ENCODE measurements at places on chromosomes 2 and 18.

DNA sequence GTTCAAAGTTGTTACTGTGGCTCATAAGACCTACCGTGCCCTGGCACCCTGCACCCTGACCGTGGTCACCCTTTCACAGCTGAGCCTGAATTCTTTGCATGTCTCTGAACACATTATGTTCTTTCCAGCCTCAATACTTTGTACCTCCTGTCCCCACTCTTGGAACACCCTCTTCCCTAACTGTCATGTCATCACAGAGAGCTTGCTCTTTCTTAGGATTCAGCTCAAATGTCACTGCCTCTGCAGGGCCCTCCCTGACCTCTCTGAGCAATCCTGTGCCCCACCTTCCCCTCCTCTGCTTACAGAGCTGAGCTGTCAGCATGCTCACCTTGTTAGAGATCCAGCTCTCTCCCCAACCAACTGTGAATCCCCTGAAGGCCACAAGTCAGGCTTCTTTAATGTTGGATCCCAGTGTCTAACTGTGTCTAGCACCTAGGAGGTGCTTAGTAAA is 15.0 kb downstream of the PRKAG3 start:
- no peak for DNase-seq

DNA sequence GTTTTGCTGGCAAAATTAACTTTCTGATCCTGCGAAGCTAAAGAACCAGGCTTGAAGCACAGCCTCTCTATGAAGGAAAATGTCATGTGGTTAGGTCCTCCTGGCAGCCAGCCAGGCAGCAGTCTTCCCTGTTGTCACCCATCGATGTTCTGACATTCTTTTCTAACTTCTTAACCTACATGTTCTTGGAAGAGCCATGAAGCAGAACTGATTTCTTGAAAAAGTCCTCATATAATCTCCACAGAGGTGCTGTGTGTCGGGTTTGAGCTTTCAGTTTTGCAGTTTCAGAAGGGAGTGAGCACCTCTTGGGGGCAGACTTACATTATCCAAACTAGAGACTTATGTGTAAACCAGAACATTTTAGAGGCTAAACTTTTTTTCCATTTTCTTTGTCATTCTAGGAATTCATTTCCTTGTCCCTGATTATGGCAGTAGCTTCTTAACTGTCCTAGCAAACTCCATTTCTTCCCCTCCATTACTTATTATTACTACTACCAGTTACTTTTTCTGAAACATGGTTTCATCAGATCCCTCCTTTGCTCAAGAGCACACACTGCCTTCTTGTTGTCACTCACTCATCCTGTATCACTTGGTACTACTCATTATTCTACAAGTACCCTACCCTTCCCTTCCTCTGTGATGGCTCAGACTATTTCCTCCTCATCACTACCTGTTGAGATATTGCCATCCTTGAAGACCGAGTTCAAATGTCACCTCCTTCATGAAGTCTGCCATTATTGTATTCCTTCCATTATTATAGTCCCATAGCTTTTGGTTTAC is 31.1 kb downstream of the DOK1 start:
- DNase-seq: no peak

GRCh38 chr2:202034249-202035088 is 814 bp downstream of the FZD7 start:
- no peak for DNase-seq

- no peak for DNase-seq
Measured at GRCh38 chr2:182038576-182038975, 52.9 kb downstream of the PPP1R1C start.

GRCh38 chr2:152542995-152543481 is 174.2 kb downstream of the PRPF40A start:
- DNase-seq: no peak

DNA sequence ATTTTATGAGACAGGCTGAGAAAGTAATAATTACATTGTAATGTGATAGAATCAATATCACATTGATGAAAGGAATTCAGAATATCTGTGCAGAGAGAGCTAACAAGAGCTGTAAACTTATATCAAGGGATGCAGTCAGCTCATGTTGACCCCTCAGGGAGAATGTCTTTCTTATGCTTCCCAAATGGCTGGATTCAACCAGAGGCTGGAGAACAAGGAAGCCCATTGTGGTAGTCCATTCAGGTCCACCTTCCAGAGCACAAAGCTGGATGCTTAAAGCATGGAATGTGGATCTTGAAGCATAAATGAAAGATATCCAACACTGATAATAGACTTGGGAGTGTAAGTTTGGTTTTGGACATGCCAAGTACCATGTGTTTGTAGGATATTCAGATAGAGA is 220.0 kb downstream of the FIGN start:
- DNase-seq: no peak

DNA sequence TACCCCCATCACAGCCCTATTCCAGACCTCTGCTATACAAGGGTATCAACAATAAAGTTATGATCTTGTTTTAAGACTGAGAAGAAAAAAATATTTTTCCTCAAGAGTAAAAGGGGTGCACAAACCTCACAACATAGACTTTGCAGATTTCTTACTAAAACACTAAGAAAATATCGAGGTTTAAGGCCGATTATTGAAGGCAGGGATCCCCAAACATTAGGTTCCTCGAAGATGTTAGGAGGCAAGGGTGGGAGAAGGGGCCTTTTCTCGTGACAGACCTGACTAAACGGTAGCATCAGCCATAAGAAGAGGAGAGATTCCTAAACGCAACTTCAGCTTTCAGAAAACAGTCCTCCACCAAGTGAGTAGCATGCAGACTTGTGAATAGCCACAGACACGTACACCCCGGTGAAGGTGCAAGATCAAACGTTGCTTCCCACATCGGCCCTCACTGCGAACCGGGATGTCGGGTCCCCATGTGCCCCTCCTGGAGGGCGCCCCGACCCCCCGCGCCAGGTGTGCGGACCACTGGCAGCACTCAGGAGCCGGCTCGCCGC is 678 bp downstream of the PIAS2 start:
- DNase-seq: no peak

DNA sequence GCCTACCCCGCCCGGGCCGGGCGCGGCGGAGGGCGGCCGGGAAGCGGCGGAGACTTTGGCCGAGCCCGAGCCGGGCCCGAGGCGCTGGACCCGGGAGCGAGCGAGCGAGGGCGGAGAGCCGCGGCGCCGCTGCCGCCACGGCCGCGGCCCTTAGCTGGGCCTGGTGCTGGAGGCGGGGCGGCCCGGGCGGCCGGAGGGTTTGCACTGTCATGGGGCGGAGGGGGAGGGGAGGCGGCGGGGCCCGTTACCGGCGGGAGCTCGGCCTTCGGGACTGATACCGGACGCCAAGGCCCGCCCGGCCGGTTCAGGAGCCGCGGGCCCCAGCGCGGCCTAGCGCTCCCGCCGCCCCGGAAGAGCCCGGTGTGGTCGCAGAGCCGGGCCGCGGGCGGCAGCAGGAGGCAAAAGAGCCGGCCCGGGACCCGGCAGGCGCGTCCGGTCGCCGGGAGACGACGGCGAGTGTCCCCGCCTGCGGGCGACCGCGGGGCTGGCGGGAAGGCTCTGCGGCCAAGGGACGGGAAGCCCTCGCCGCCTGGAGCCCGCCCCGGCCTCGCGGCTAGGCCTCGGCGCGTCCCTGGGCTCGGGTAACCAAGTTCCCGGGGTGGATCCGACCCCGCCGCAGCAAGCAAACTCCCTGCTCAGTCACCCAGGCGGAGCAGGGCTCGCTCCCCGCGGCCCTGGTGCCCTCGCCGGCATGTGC is 697 bp downstream of the KCMF1 start:
- no peak for DNase-seq

DNA sequence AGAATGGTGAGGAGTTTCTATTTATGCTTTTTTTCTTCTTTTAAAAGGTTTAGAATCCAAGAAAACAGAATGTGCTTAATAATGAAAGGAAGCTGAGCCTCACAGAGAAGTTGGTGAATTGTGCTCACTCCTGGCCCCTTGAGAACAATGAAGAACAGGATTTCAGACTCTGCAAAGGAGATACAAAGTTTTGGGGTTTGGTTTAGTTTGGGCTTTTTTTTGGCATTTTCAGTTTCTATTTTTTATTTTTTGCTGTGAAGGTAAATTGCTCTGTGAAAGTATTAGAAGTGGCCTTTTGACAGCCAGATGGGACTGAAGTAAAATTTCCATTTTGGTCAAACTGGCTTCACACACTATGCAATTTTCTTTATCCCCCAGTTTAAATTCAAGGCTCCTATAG is 247.3 kb upstream of the GYPC start:
- DNase-seq: no peak

DNA sequence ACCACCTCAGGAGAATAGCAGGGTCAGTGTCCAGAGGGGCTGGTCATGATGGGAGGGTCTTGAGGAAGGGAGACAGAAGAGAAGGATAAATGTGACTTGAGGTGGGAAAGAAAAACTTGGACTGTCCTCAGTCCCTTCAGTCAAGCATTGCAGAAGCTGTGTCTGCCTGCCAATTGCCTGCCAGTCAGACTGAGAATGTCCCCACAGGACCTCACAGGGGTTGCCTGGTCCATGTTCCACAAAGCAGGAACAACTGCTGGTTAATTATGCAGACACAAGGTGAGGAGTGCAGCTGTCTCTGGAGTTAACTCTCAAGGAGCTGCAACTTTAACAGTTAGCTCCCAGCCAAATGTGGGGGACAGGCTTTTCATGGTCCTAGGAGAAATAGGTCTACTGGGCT is 75.7 kb downstream of the TRIM43 start:
- no peak for DNase-seq

DNA sequence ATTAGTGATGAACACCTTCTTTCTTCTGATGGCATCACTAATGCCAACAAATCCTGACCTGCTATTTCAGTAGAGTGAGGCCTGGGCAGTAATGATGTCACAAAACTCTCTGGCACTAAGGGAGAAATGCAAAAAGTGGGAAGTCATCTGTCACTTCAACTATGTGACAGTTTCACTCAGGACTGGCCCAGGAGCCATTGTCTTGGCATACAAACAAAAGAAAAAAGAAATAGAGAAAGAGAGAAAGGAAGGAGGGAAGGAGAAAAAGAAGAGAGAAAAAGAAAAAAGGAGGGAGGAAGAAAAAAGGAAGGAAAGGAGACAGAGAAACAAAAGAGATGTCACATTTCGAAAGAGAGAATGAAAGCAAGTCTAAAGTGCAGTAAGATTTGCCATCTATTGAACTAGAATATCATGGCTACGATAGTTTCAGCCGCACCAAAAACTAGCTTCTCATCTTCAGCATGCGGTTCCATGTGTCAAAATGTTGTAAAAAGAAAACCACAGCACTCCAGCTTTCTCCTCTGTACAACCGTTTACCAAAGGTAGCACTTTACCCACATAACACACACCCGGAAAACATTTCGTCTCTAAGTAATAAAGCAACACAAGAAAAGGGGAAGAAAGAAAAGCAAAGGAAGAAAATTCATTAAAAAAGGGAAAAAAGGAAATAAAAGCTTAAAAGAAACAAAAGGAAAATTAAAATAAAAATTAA is 50.1 kb downstream of the CD226 start:
- no peak for DNase-seq

DNA sequence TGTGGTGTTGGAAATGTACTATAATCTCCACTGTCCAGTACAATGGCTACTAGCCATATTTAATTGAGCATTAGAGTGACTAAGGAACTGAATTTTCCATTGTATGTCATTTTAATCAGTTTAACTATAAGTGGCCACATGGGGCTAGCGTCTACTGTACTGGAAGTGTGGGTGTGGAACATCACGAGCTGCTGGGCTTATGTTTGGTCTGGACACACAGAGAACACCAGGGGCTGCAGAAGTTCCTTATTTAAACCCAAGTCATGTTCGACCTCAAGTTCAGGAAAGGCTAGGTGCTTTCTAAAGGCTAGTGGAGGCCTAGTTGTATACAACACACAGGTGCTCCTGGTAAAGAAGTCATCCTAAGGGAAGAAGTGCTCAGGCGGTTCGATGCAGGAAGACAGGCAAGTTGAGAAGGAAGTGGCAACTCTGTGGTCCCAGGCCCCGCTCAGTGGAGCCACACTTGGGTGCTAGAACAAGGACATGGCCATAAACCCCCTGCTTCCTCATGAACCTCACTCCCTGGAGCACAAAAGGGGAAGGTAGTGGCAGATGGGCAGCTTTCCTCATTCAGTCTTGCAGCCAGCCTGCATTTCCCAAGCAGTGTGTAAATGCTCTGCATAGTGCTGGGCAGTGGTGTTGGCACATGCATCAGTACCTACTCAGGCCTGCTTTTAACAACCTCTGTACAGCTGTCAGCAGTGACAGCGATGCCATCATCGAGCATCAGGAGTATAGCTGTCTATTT is 13.3 kb downstream of the LGALSL start:
- DNase-seq: no peak

DNA sequence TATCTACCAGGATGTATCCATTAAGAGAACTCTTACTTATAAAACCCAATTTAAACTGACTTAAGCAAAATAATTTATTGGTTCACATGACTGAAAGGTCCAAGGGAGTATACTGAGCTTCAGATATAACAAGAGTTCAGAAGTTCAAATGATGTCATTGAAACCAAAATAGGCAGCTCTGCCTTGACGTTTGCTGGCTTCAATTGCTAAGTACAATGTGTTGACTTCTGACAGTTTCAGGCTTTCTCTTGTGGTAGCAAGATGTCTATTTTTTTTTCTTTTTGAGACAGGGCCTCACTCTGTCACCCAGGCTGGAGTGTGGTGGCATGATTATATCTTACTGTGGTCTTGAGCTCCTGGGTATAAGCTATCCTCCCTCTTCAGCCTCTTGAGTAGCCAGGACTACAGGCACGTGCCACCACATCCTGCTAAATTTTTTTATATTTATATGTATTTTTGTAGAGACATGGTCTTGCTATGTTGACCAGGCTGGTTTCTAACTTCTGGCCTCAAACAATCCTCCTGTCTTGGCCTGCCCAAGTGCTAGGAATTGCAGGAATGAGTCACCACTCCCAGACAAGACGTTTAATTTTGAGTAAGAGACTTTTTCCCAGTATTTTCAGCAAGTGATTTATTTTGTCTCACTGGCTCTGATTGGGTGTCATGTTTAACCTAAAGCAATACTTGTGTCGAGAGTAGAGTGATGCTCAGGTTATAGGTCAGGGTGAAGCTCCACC is 184.8 kb downstream of the NR4A2 start:
- DNase-seq: no peak

- no peak for DNase-seq
Measured at GRCh38 chr2:203498161-203498560, 36.9 kb downstream of the RAPH1 start.

- DNase-seq: no peak
Measured at GRCh38 chr2:5940596-5941535, 248.7 kb downstream of the SOX11 start.

Measured in iPS DF 19.7 (cell line).